ENCODE measurements at places on chromosomes 1 and 21.

DNA sequence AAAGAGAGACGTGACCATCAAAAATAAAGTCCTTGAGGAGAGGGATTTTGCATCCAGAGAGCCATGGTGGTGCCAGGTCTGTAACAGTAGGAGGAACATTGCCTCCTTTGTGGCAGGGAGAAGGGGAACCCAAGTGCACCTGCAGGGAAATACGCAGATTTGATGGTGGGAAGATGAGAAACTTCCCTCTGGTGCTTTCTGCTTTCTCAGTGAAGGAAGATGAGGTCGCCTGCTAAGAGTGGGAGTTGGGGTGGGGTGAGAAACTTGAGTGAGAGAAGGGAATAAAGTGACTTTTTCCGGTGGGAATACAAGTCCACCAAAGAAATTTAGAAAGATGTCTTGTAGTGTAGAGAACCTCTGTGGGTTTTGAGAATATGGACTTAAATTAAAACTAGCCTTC, 9.1 kb downstream of the PLA2G4A start:
- no peak for DNase-seq

- DNase-seq: peak; percentile 58
These were observed 5.2 kb upstream of the FOXD3 start for GRCh38 chr1:63316984-63317816.

GRCh38 chr1:93864175-93864574, 14.8 kb downstream of the DNTTIP2 start:
- DNase-seq: no peak

- DNase-seq: no peak
These were observed 7.9 kb upstream of the GUCA2B start for GRCh38 chr1:42145389-42145716.

- DNase-seq: no peak
These were observed 233.7 kb downstream of the NCAM2 start for GRCh38 chr21:21231913-21232312.

DNA sequence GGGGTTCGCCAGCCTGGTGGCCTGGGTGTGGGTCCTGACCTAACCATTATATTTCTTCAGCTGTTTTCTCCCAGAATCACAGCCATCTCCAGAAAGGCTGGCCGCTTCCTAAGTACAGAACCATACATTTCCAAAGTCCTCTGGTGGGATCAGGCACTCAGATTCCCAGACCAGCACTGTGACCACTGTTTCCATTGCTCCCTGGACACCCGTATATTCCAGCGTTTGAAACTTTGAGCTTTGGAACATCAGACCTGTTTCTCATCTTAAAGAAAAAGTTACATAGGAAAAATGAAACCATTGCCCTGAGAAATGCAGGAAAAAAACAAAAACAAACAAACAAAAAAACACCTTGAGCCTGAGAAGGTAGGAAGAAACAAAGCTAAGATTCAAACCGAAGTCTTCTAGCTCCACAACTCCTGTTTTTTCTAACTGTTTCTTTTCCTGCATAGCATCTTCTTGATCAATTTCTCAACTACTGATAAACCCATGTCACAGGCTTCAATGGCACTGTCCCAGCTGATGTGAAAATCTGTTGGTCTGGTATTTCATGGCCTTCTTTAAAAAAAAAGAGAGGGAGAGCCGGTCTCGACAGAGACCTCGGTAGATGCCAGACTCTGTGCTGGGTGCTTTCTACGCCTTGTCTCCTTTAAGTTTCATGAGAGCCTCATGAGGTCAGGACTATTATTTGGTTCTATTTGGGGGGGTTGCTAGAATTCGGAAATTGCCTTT, 221.3 kb downstream of the TOMM20 start:
- DNase-seq: no peak

GRCh38 chr1:190067592-190067991, 410.1 kb downstream of the BRINP3 start:
- DNase-seq: no peak

GRCh38 chr1:33157131-33157530, 24.7 kb downstream of the TRIM62 start:
- no peak for DNase-seq

Measured in stimulated activated CD4-positive, alpha-beta T cell treated with anti-CD3 and anti-CD28 coated beads, Interleukin-4, amount 100 ng/mL, for 48 hours (primary cell).